GM19239 (cell line): ENCODE measurements at places on chromosomes 7 and 10.

- DNase-seq, result no peak
Observed at GRCh38 chr10:132173185-132173584, 13.6 kb upstream of the DPYSL4 start.

- no peak for DNase-seq
Observed at GRCh38 chr7:76225951-76226350, 24.3 kb downstream of the SRRM3 start.

DNA sequence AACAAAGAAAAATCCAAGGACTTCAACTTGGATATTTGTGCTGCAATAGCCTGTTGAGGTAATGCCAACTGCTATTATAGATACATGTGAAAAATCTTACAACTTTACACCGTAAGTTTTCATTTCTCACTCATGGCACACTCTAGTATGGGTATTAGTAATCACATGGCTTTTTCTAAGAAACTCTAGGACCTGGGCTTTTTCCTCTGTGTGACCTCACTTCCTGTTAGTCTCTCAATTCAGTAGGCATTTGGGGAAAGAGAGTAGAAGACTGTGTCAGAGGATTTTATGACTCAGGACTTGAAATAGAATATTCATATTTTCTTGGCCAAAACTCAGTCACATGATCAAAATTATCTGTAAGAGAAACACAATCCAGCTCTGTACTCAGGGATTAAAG, 1049.9 kb downstream of the REEP3 start:
- no peak for DNase-seq

GRCh38 chr10:132693676-132694075, 92.3 kb downstream of the NKX6-2 start:
- no peak for DNase-seq

- no peak for DNase-seq
Observed at GRCh38 chr7:40531956-40532355, 397.2 kb downstream of the SUGCT start.

- DNase-seq, result peak; percentile 91
Observed at GRCh38 chr7:43906331-43907010, at the start of gene URGCP. TSS of gene URGCP (minus strand) at chr7:43906596. CDS start at chr7:43906575, 21 bp downstream.

GRCh38 chr7:94440451-94441039, 45.9 kb downstream of the COL1A2 start:
- DNase-seq, result no peak

- no peak for DNase-seq
Observed at GRCh38 chr10:27241010-27241651, 534 bp upstream of the ACBD5 start.

GRCh38 chr7:158453663-158454062, 134.0 kb downstream of the PTPRN2 start:
- DNase-seq, result no peak

GRCh38 chr10:35575640-35576039, 29.5 kb upstream of the GJD4 start:
- DNase-seq, result no peak

DNA sequence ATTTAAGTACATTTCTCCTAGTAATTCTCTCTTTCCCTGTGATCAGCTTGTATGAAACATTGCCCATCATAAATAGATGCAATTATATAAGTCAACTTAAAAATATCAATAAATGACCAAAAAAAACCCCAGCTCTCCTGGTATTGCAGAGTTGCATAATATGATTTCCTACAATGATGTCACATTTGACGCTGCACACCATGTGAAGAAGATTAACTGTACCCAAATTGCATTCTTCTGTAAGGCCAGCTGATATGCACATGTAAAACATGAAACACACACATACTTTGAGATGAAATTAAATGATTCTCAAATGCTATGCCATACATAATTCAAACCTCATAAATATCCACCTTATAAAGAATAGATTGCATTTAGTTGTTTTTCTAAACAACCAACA, 115.5 kb downstream of the AGMO start:
- DNase-seq, result no peak
